ENCODE measurements at places on chromosomes 7 and 10.

DNA sequence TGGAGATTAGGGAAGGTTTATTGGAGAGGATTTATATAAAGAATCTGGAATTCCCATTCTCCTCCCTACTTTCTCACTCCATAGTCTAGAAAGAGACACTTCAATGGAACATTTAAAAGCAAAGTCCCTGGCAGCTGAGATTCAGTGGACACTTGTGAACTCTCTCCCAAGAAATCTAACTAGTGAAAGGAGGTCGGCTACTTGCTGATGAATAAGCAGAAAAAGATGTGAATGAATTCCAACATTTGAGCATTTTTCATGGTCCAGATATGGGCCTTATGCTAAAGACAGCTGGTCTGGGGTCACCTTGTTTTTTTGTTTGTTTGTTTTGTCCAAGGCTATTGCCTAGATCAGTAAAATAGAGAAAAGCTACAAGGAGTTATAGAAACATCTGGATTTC, 141.1 kb upstream of the LRRTM3 start:
- H3K4me1 ChIP-seq = no peaks in the 10 kb centered on the region
- DNase-seq = no peak
- no peaks in the 10 kb centered on the region for H3K36me3 ChIP-seq
- H3K27ac ChIP-seq = no peak overlapping the region

- H3K27ac ChIP-seq = no peak overlapping the region
- DNase-seq = no peak
- H3K36me3 ChIP-seq = no peaks in the 10 kb centered on the region
Observed at GRCh38 chr7:50982626-50983025, 199.9 kb upstream of the GRB10 start.

DNA sequence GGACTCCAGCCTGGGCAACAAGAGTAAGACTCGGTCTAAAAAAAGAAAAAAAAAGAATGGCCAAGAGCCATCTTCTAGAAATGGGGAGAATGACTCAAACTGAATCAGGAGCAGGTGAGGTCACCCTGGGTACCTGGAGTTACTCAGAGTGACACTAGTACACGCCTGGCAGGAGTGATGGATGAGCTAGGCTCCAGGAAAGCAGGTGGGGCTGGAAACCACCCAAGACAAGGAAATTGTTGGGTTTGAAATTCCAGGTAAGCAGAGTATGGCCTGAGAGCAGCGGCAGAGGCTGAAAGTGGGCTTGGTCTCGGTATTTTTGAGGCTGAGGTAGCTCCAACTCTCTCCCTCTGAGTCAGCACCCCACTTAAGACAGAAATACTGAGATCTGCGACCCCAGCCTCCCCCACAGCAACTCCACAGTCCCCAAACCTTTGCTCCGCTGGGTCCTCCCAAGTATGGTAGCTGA, 18.5 kb downstream of the DDIT4 start:
- no peaks in the 10 kb centered on the region for H3K27me3 ChIP-seq
- no peak for DNase-seq
- H3K27ac ChIP-seq = peak overlapping the region; percentile 86
- H3K4me3 ChIP-seq = no peak overlapping the region

- no peaks in the 10 kb centered on the region for H3K27me3 ChIP-seq
- no peak overlapping the region for H3K27ac ChIP-seq
- H3K36me3 ChIP-seq = no peaks in the 10 kb centered on the region
- DNase-seq = no peak
Observed at GRCh38 chr7:81053623-81054022, 134.8 kb upstream of the SEMA3C start.

Measured in trophoblast cell (in vitro differentiated cells and primary cell).